ENCODE measurements at places on chromosomes 11 and 22.

GRCh38 chr11:27012234-27012921 lies 18.5 kb downstream of the FIBIN start:
- ATAC-seq, result no peak

- no peak for ATAC-seq
Measured at GRCh38 chr11:24872651-24873311, 375.9 kb downstream of the LUZP2 start.

GRCh38 chr11:43585877-43586608 lies 94.5 kb upstream of the HSD17B12 start:
- ATAC-seq, result no peak

DNA sequence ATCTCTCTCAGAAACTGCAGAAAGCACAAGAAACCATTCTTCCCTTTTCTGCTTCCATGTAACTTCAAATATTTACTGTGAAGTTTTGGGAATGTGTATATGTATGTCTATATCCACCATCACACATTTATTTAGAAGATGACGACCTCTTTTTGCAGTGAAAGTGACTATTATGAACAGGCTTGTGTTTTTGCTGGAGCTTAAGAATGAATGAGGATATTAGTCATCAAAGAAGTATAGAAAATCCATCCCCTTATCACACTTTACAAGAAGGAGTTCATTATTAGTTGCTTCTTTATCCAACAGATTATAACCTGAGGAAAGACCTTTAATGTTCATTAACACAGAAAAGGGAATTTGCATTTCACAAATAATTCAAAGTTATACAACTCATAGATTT lies 21.1 kb upstream of the SLC5A12 start:
- ATAC-seq, result no peak

DNA sequence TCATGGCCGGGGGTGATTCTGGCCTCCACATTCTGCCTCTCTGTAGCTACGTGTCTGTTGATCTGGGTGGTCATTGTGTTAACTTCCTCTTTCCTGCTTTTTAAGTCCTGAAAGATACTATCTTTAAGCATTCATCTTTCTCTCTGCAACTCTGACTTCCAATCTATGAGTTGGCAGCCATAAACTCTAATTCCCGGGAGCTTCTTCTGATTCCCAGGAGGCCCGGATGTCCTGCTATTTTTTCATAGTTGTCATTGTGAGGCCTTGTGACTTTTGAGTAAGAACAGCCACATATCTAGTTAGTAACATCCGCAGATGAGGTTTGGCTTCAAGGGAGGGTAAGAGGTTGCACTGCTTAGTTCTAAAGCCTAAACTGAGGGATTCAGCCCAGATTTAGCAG lies 107.8 kb downstream of the SYN3 start:
- ATAC-seq, result no peak

DNA sequence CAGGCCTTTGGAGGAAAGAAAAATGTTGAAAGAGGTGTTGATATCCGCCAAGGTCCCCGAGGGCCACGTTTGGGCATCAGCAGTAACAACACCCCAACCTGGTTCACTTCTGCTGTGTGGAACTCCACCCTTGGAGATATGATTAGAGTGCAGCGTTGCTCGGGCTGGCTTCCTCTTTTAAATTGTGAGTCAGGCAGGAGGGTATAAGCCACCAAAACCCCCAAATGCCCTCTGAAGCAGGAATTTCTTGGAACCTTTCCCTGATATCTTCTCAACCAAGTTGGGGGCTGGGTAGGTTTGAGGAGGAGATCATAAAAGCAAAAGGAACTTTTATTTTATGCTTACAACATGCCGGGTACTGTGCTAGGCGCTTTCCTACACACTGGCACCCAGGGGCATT lies 6.4 kb upstream of the C11orf96 start:
- ATAC-seq, result no peak

DNA sequence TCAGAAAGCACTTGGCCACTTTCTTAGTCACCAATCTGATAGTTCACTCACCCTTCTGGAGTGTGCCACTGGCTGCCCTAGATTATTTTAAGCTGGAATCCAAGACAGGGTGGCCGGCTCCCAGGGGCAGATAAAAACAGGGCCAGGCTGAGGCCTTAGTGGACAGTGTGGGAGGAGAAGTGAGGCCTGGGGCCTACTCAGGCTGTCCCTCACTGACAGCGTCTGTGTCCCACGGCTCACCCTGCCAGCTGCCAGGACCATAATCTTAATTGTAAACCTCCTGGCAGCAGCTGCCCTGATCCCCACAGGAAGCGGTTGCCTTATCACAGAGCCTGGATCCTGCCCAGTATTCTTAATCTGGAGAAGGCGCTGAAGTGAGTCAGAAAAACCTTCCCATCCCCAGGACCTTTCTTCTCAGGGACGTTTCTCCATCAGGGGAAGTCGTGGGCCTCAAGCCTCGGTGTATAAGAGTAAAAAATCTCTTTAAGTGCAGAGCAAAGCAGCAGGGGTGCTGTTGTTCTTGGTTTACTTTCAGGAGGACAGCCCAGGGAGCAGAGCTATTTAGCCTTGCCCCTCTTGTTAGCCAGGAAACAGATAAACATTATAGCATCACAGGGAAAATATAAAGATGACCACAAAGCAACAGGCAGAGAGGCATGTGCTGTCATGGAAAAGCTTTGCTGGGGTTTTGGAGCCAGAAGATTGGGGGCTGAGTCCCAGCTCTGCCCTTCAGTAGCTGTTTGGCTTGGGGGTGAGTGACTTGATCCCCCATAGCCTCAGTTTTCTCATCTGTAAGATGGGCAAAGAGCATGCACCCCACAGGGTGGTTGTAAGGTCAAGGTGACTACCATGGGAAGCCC lies 39.6 kb downstream of the TSPAN18 start:
- ATAC-seq, result no peak

DNA sequence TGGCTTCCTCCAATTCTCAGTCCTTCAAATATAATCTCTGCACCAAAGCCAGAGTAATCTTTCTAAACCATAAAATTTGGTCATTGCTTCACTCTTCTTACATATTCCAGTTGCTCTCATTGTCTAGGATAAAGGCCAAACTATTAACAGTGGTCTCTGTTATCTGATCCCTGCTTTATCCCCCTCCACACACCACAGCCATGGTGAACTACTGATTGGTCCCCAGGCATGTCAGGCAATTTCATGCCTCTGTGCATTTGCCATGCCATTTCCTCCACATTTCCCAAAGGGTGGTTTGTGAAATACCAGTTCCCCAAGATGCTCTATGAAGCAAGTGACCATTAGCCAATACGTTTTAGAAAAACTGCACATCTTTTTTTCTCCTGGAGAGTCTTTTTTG lies 97.0 kb downstream of the FAM181B start:
- no peak for ATAC-seq

DNA sequence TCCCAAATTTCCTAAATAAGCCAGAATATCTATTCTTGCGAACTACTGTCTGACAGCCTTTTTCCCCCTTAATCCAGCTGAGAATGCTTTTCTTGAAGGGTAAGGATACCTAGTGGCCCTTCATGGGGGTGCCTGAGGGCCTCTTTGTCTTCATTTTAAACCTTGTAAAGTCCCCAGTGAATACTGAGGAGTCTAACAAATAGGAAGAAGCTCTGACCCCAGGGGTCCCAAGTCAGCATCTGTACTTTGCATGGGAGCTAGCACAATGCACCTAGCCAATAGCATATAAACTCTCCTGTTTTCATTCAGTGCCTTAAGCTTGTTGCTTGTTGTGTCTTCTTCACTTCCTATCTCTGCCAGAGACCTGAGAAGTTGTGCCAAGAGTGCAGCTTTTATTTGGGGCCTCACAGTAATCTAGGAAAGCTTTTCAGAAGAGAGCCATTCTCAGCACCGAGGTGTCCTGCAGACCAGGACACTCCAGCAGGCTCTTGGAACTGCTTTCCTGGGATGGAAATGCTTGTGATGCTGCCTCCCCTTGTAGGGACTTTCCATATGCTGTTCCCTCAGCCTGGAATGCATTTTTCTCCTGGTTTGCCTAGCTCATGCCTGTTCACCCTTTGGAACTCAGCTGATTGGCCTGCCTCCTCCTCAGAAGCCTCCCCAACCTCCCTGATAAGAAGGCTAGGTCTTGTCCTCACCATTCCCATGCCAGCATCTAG lies 37.2 kb downstream of the BMAL1 start:
- no peak for ATAC-seq

DNA sequence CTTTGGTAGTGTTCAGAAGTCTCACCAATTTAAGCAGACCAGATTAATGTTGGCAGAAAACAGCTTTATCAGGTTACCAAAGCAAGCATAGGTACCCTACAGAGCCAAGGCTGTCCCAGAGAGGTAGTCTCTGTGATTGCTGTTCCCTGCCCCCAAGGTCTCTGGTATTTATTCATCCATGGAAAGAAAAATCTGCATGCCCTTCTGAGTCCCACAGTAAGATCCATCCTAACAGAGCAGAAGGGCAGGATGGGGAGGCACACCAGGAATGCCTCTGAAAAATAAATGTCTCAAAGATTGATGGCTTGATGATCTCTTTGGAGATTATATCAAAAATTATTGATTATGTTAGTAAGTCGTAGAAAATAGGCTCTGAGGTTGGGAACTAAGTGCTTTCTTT lies 122.8 kb downstream of the FAT3 start:
- ATAC-seq, result no peak

- ATAC-seq, result no peak
Measured at GRCh38 chr11:5277807-5278382, 8.2 kb upstream of the HBE1 start.

DNA sequence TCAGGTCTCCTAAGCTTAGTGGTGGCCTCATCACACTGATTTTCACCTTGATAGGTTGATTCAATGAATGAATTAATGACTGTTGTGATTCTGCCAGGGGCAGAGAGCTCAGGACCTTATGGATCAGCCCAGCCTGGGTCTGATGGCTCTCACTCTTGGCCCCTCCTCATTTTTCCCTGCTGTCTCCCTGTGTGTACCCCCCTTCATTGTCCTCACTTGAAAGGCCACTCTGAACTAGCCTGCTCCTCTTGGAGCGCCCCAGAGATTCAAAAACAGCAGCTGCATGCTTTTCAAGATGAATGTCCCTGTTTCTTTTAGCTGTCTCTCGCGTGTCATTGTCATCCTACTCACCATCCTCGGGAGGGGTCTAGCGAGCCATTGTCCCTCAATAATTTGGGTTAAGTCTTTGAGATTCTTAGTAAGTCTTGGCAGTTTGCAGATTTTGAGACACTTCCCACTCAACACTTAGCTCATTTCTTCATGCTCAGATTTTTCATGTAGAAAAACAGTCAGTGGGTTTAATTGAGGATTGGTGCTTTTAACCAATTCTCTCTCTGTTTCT lies 42.5 kb upstream of the MICAL2 start:
- ATAC-seq, result no peak
